NCI-H187 (cell line): ENCODE measurements at places on chromosomes 1 and 21.

- no peak for DNase-seq
These were observed 101.6 kb downstream of the C4BPA start for GRCh38 chr1:207205614-207206061.

DNA sequence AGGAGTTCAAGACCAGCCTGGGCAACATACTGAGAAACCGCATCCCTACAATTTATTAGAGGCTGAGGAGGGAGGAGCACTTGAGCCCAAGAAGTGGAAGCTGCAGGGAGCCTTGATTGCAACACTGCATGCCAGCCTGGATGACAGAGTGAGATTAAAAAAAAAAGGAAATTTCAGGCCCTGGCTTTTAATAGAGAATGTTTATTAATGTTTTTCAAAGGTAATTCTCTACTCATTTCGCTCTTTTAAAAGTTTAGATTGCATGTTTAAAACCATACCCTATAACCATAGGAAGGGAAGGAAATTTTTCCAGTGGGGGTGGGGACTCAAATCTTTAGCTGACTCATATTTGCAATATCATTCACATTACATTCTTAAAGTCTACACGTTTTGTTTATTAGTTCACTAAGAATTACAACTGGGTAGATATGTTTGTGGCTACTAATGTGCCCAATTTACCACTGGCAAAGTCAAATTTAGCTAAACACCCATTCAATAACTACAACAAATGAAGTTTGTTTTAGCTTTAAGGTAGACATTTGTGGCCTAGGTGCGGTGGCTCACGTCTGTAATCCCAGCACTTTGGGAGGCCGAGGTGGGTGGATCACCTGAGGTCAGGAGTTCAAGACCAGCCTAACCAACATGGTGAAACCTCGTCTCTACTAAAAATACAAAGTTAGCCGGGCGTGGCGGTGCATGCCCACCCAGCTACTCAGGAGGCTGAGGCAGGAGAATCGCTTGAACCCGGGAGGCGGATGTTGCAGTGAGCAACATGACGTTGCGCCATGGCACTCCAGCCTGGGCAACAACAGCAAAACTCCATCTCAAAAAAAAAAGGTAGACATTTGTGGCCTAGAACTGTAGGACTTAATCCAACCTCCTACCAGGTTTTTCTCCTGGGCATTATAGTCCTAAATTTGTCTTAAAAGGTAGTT is 5.0 kb downstream of the KDM5B start:
- DNase-seq = no peak

GRCh38 chr1:224863486-224863885 is 66.0 kb upstream of the DNAH14 start:
- DNase-seq = no peak

GRCh38 chr21:26116456-26117011 is 54.0 kb downstream of the APP start:
- no peak for DNase-seq

- no peak for DNase-seq
These were observed 996 bp upstream of the TMEM51 start for GRCh38 chr1:15152318-15153183.

DNA sequence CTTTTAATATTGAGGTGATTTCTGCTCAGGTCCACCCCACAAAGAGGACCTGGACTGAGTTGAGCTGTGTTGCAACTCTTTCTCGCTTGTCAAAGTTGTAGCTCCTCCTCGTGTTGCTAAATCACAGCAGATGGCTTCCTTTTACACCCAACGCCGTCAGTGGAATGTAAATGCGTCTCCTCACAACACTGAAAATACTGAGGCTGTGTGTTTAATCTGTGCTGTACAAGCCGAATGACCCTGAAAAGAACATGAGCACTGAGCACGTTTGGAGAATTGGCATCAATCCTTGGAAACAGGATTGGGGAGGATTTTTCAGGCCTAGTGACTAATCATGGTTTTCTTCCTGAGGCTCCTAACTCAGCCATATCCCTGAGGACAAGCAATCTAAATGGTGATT is 196.0 kb downstream of the CRB1 start:
- no peak for DNase-seq

GRCh38 chr1:44086692-44087474 is 31.7 kb upstream of the KLF17 start:
- peak; percentile 46 for DNase-seq

DNA sequence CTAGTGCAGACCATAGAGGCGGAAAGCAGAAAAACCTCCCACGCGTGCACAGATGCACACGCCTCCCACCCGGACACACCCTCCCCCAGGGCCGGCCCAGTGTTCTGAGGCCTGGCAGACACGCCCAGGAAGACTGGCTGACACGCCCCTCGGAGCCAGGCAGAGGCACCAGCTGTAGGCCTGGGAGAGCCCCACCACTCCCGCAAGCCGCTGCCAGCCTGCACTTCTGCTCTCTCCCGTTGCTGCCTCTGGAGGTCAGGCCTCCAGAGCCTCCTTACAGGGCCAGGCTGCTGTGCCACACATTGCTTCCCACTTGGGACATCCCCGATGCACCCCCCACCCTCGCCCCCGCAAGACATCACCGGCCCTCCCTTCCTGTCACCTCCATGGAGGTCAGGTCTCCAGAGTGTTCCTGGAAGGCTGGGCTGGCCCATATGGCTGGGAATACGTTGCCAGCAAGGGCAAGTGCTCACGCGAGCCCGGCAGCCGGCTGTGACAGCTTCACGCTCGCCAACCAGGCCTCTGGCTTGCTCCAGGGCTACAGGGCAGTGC is 40.4 kb downstream of the CASZ1 start:
- DNase-seq = peak; percentile 64

DNA sequence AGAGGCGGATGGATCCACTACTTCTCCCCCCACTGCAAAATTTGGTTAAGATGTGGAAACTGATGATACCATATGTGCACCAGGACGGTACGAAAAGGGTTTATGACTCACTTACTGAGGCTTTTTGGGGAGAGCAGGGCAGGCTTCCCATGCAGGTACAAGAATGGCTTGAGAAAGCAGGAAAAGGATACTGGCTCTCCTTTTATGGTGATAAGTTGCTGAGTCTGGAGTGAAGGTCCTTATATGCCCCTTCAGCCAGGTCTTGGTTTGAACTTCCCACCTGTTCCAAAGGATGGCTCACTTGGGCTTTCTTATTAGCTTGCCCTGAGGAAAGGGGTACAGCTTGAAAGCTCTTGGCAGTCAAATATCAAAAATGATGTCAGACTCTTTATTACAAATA is 23.1 kb downstream of the MPZL1 start:
- no peak for DNase-seq

GRCh38 chr1:159067699-159068621 is 8.6 kb downstream of the AIM2 start:
- no peak for DNase-seq

- DNase-seq = no peak
These were observed 24.4 kb upstream of the NDC1 start for GRCh38 chr1:53862507-53862906.

GRCh38 chr1:53608676-53609075 is 130.3 kb downstream of the GLIS1 start:
- no peak for DNase-seq

DNA sequence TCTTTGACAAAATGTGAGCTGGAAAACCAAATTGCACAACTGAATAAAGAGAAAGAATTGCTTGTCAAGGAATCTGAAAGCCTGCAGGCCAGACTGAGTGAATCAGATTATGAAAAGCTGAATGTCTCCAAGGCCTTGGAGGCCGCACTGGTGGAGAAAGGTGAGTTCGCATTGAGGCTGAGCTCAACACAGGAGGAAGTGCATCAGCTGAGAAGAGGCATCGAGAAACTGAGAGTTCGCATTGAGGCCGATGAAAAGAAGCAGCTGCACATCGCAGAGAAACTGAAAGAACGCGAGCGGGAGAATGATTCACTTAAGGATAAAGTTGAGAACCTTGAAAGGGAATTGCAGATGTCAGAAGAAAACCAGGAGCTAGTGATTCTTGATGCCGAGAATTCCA is 42.7 kb downstream of the CENPF start:
- no peak for DNase-seq

DNA sequence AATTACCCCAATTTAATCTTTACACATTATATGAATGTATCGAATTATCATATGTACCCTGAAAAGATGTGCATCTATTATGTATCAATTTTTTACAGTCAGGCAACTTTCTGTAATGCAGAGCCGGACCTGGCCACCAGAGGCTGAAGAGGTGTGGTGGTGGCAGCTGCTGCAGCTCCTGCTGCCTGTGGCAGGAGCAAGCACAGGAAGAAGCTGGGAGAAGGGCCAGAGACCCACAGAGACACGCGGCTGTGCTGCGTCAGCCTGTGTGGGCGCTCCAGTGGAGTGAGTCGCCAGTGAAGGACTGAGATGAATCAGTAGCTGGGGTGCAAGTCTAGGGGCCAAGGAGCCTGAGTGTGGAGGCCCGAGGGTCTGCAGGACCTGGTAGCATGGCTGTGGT is 74.3 kb upstream of the COG2 start:
- DNase-seq = no peak

DNA sequence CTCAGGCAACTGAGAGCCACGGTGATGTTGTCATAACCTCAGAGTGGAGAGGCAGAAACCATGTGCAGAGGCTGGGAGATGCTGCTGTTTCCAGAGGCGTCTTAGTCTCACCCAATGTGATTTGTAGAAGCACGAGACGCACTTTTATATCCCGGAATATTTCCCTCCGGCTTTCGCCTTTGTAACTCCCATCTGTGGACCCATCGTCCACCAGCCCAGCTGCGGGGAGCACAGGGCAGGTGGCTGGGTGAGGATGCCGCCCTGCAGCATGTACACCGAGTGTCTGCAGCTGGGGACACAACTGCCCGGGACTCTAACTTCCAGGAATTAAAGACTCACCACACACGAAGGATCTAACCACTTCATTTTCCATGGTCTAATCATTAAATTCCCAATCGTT is 43.5 kb downstream of the UBASH3A start:
- DNase-seq = no peak

- DNase-seq = no peak
These were observed 452 bp upstream of the EXOSC10 start for GRCh38 chr1:11100149-11100493.

DNA sequence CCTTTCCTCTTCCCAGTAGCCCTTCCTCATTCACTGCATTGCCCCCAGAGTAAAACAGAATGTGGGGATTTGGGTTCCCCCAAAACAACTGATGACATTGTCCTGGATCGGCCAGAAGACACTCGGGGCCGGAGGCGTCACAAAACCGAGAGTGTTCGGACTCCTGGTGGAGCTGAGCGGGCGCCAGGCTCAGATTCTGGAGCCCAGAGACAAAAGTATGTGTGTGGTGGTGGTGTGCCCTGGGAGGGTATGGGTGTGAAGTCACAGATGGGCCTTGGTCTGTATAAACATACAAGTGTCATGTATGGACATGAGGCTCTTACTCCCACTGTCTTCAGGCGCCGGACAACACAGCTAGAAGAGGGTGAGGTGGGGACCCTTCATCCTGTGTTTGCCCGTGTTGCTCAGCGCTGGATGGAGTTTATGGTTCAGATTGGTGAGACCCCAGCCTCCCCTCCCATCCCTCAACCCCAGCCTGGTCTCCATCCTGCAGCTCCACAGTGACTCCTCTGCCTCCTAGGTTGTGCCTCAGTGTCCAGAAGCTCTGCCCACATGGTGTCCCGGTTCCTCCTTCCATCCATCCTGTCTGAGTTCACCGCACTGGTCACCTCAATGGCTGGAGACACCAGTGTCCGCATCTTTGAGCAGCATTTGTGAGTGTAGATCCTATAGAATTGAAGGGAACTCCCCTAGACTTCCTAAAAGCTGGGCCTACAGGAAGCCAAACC is 12.4 kb downstream of the HYI start:
- no peak for DNase-seq

DNA sequence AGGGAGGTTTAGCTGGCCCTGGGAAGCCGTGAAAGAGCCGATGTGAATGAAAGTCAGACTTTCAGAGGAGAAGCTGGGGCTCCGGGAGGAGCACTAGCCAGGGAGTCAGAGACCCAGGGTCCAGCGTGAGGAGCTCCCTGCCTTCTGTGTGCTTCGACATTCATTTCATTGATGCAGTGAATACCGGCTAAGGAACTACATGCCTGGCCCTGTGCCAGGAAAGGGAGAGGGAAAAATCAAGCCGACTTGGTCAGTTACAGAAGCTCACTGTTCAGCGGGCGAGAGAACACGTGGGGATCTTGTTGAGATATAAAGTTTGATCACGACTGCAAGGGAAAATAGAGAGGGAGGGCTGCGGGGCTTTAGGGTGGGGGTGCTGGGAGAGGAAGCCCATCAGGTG is 76.7 kb upstream of the RUNX3 start:
- DNase-seq = no peak

GRCh38 chr1:6962996-6963911 is 178.0 kb downstream of the CAMTA1 start:
- DNase-seq = peak; percentile 97

- no peak for DNase-seq
These were observed 33.4 kb downstream of the NUCKS1 start for GRCh38 chr1:205716371-205717132.

GRCh38 chr1:248406721-248407692 is 4.2 kb downstream of the OR2T1 start:
- DNase-seq = no peak

- no peak for DNase-seq
These were observed 9.7 kb downstream of the EIF3I start for GRCh38 chr1:32231843-32232432.

GRCh38 chr1:95096218-95096841 is 20.8 kb upstream of the TLCD4 start:
- no peak for DNase-seq

GRCh38 chr1:245686446-245687030 is 531.8 kb downstream of the KIF26B start:
- no peak for DNase-seq

- DNase-seq = no peak
These were observed at the start of gene ITGB2 for GRCh38 chr21:44920694-44921604. Gene ITGB2, minus strand, starts transcription at chr21:44920899. Its CDS starts 10,117 bp downstream, at chr21:44910782.

DNA sequence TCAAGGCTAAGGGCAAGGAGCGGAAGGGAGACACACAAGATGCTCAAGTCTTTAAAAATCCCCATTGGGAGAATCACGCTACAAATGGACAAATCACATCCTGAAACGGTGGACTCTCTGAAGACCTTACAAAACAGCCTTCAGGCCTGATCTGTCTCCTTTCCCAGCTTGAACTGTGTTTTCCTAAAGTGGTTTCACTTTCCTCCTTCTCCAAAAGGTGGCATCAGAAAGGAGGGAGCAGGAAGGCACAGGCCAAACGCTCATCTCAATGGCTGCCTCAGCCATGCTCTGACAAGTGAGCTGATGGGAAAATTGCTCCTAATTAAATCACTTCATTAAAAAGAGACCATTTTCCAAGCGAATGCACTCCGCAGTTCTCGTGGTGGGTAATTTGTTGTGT is 47.7 kb downstream of the UTP25 start:
- peak; percentile 29 for DNase-seq

DNA sequence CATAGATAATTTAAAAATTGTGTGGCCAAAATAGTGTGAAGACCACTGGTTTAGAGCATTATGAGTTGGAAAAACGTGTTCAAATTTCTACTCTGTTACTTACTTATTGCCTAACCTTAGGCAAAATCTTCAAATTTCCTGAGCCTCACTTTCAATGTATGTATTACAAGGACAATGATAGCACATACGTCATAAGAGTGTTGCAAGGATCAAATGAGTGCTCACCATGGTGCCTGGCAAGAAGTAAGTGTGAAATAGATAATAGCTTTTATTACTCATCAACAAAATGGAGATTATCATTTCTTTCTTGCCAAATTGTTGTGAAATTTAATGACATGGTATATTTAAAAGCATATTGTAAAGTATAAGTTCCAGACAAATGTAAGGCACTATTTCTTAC is 57.2 kb downstream of the FH start:
- no peak for DNase-seq
